GM13976 (cell line): ENCODE measurements at places on chromosomes 13 and 19.

DNA sequence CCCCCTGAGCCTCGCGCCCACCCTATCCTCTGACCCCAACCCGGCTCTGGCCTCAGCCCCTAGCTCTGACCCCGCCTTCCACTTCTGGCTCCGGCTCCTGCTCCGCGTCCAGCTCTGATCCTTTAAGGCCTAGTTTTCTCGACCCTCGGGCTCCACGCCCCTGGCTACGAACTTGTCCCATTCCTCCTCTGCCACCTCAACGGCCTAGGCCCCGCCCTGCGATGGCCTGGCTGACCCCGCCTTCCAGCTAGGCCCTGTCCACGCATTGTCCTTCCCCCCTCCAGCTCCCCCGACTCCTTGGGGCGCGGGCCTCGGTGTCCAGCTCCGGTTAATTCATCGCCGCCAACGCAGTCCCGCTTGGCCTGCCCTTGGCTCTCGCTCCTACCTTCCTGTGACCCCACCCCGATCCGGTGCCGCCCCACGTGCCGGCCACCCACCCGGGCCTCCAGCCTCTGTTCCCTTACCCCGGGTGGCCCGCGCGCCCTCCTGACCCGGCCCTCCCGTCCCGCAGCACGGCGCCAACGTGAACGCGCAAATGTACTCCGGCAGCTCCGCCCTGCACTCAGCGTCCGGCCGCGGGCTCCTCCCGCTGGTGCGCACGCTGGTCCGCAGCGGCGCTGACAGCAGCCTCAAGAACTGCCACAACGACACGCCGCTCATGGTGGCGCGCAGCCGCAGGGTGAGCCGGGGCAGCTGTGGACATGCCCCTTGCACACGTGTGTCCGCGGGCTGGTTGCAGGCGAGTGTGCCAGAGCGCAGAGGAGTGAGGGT lies 9.4 kb downstream of the BCL3 start:
- no peak for DNase-seq

DNA sequence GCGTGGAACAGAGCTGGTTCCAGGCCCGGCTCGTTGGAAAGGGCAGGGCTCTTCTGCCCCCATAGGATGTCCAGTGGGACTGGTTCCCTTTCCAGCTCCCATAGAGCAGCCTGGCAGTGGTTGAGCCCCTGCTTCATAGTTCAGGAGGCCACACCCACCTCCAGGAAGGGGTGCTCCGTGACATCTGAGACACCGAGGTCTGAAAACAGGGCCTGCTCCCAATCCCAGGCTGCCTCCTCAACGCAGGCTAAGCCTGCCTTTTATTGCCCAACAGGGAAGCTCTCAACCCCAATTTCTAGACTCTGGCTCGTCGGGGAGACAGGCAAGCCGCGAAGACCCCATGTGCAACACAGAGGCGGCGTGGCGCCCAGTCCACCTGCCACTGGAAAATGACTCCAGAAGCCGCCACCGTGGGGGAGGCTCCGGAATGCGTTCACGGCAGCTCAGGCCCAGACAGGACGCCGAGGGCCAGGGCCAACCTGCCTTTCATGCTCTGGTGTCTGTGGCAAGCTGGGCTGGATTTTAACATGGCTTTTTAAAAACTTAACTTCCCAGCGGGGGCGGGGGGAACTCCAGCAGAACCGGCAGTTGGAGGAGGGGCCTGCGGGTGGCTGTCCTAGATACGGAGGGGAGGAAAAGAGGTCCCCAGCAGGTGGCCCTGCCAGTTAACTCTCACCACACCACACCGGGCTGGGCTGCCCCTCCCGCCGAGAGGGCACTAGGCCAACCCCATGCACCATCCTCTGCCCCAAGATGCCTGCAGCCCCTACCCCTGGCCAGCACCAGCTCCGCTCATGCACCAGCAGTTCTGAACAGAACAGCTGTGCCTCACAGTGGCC lies 17.9 kb upstream of the TINCR start:
- peak; percentile 82 for DNase-seq

DNA sequence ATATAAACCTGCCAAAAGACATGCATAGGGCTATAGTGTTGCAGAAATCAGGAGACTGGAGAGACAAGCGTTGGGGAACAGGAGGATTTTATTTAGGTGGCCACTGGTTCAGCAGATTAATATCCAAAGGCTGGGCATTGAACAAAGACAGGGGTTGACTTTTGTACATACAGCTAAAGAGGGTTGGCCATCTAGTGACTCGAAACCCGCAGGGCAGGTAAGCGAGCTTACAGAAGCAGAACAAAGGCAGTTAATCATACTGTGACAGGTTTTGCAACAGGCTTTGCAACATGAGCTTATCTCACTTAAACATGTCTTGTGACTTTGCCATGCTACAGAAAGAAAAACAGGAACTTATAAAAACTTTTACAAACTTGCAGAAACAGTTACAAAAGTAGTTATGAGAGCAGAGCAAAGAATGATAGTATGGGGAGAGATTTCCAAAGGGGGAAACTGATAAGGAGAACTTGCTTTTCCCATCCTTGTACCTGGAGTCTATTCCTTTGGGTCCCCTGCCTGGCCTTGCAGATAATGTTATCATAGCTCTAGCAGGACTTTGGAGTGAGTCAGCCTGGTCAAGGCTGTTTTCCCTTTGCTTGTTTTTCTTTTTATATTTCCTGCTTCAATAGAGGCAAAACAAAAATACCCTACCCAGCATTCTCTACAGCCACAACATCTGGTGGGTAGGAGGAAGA lies 234.2 kb downstream of the PCDH17 start:
- no peak for DNase-seq

GRCh38 chr19:17487284-17488121 lies 17.2 kb downstream of the SLC27A1 start:
- DNase-seq: no peak

DNA sequence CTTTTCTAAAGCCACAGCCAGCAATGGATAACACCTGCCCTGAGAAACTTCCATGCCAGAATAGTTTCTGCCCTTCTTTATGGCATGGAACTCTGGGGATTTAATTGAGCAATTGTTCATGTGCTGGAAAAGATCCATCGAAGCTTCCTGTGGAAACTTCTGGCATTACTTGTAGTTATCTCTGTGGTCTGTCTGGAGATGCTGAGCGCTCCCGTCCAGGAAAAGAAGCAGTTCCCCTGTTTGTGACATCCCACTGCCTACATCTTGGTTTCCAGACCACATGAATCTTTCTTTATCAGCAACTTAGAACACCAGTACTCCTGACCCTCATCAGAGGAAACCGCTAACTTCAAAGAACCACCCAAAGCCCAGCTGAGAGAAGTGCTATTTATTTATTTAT lies 24.6 kb downstream of the FLT1 start:
- no peak for DNase-seq

DNA sequence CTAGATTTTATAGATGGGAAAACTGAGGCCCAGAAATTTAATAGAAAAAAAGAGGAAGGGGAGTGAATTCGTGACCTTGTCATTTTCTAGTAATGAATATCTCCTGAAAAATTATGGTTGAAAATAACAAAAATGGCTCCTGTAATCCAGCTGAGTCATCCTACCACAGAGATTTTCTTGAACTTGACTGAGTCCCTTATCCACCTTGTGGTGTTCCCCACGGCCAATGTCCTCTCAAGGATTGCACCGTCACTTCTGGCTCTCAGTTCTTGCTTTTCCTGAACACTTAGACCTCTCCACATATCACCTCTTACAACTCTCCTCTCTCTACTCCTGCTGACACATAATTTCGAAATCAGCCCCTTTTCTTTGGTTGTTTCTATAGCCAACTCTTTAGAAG lies 1.2 kb upstream of the KATNAL1 start:
- no peak for DNase-seq

DNA sequence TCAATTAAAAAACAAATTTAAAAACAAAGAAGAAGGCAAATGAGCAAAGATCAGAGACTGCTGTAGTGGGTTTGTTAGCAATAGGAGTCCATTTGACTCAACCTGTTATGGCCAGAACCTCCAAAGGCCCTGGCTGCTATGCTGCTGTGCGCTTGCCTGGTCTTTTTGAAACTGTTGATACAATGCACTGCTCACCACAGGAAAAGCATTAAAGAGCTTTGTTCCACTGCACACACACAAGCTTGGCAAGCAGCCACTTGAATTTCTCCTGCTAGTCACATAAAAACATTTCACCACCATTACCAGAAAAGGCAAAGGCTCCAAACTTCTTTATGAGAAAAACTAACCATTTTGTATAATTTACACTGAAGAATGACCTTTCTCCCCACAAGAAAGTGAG lies 132.2 kb downstream of the FREM2 start:
- DNase-seq: no peak
